ENCODE measurements at places on chromosomes 2 and 18. TPM values are rescaled to one million over a fixed set of nuclear protein-coding genes. Genes with fewer than 3 reads are reported as not detected.

- DNase-seq = no peak
These were observed 26.8 kb upstream of the RTTN start for GRCh38 chr18:70232261-70232660.

DNA sequence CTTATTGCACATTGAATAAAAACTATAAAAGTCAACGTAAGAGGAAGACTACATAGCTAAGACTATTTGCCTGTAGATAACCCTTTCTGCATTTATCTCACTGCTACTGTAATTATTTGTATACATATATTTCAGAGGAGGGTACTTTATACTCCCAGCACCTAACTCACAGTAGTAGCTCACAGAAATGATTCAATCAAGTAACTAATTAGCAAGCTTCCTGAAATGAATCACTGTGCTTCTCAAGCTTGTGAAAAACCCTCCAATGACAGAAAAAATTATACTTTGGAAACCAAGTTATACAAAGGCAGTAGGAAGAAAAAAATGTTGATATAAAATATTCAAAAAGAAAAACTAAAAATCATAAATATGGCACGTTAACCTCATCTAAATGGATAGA lies 124.9 kb downstream of the NBAS start:
- DNase-seq = no peak

- no peak for DNase-seq
These were observed 206.1 kb downstream of the ZFP36L2 start for GRCh38 chr2:43020296-43020695.

GRCh38 chr2:118013221-118013723 lies 598 bp downstream of the CCDC93 start:
- no peak for DNase-seq

- DNase-seq = no peak
These were observed 222.1 kb downstream of the ANKRD30B start for GRCh38 chr18:14970027-14970426.

DNA sequence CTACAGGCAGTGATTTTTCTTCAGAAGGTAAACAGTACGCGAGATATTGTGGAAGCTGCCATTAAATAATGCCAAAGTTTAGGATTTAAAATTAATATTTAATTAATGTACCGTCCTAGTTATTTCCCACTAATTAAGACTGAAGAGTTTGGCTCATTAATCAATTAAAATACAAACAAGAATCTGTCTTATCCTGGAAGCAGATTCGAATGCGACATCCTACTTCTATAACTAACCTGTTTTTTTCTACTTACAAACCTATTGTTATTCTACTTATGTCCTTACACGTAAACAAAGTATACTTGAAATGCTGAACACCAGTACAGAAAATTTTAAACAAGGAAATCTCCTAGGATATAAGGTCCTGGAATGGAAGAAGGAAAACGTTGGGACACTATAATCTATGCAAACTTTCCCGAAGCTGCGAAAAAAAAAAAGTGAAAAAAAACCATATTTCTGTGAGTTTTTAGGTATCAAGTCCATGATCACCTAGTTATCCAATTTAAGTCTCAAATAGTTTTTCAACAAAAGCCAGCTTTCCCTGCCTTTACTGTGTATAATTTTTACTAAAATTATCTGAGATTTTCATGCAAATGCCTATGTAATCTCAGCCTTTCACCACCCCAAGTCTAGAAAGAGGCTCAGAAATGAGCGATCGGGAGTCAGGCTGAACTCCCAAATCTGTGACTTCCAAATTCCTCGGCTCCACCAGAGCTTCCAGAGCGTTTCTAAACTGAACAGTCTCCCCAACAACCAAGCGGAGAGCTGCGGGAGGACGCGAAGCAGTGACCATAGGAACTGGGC lies 1.2 kb upstream of the C2orf15 start:
- DNase-seq = no peak

DNA sequence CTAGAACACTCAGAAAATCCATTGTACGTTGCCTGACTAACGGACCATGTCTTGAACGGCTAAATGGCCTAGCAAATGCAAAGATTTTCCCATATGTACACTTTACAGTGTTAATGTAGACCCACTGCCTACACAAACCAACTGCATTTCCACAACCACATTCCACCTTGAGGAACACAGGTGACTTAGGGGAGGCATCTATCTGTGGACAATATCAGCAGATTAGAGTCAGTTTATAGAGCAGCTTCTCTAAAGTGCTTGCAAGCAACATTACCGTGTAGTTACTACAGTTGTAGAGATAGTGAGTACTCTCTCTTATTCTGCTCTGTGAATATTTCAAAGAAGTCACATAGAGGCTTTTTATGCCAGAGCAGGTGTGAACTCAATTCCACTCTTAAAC lies 139.6 kb downstream of the TCF4 start:
- no peak for DNase-seq

- no peak for DNase-seq
These were observed 99.8 kb downstream of the TACR1 start for GRCh38 chr2:75099521-75099922.

DNA sequence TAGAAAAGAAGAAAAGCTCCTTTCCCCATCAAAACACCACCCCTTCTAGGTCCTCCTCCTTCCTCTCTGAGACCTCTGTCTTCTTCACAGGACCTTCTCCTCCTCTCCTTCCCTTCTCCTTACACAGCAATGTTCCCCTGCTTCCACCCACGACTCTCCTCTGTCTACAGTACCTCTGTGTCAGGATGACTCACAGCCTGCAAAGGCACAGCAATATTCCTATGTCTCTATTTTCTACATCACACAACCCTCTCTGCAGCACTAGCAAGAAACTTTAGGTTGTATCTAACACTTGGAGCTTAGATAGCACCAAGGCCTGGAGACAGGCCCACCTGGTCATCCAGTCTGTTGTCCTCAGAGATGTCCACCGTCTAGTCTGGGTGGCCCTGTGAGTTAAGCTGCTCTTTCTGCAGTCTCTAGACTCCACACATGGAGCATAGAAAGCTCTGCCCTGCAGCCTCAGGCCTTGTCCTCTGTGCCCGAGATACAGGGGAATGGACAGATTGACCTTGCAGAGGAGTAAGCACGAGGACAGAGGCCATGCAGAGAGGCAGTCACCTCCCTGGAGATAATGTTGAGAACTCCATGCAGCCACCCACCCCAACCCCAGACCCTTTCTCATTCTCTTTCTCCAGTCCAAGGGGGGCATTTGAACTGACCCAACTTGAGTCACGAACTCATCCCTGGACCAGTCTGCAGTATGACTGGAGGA lies 212.0 kb downstream of the TNS1 start:
- DNase-seq = no peak

GRCh38 chr2:180203972-180204371 lies 196.9 kb upstream of the CWC22 start:
- no peak for DNase-seq

- DNase-seq = no peak
These were observed 7.6 kb downstream of the PIGN start for GRCh38 chr18:62179213-62179612.

GRCh38 chr2:10300997-10301940 lies 1.4 kb upstream of the HPCAL1 start:
- DNase-seq = no peak

DNA sequence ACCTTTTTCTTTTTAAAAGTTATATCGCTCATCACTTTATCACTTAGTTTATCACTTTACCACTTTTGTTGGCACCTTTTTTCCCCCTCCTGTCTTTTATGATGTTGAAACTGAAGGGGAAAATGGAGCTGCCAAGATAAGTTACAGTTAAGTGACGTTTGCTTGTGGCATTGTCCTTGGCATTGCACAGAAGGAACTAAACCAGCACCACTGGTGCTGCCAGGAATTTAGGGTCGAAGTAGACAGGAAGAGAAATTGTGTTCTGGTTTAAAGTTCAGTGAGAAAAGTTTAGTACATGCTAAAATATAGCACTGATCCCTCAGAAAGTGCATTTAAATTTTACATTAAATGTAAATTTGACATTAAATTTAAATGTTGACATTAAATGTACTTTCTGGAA lies 49.9 kb downstream of the MYO1B start:
- DNase-seq = no peak

- no peak for DNase-seq
These were observed 357.6 kb upstream of the CWC22 start for GRCh38 chr2:180364719-180365118.

GRCh38 chr18:62807396-62807795 lies 92.1 kb downstream of the PHLPP1 start:
- no peak for DNase-seq

DNA sequence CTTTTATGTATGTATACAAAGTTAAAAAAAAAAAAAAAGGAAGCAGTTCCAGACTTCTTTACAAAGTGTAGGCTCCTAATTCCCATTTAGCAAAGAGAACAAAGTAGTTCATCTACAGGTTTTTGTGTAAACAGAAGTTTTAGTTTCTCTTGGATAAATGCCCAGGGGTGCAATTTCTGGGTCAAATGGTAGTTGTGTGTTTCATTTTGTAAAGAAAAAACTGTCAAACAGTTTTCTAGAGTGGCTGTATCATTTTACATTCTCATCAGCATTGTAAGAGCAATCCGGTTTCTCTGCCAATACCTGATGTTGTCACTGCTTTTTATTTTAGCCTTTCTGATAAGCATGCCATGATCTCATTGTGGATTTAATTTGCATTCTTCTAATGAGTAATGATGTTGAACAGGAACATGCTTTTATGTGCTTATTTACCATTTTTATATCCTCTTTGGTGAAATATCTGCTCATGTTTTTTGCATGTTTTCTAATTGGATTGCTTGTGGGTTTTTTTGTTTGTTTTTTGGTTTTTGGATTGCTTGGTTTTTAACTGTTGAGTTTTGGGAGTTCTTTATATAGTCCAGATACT lies 16.6 kb upstream of the PSME4 start:
- DNase-seq = no peak

DNA sequence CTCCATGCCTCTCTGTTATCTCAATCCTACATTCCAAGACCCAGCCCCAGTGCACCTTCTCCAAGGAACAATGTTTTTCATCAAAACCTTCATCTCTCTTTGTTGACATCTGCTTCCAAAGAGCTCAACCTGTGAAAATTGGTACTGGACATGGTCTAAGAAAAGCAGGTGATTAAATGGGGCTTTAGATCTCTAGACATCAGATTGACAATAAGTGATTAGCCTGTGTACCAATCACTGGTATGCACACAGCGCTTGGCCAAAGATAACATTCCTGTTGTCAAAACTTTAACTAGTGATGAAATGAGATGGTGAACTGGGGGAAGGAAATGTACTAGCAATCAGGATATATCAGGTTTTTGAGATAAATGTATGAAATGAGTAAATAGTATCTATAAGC lies 183.3 kb downstream of the TDRD15 start:
- DNase-seq = no peak

- DNase-seq = no peak
These were observed 35.7 kb upstream of the CABLES1 start for GRCh38 chr18:23099621-23100020.

- DNase-seq = no peak
These were observed 579 bp upstream of the EMX1 start for GRCh38 chr2:72916743-72917137.

- DNase-seq = no peak
These were observed 26.9 kb downstream of the SDC1 start for GRCh38 chr2:20198001-20198400.

GRCh38 chr2:43055086-43055912 lies 171.1 kb downstream of the ZFP36L2 start:
- no peak for DNase-seq

GRCh38 chr2:146415291-146415690 lies 1429.5 kb upstream of the ACVR2A start:
- no peak for DNase-seq

GRCh38 chr2:44205169-44205568 lies 36.5 kb downstream of the PPM1B start:
- DNase-seq = no peak

GRCh38 chr18:70085641-70086040 lies 119.8 kb downstream of the RTTN start:
- DNase-seq = no peak

DNA sequence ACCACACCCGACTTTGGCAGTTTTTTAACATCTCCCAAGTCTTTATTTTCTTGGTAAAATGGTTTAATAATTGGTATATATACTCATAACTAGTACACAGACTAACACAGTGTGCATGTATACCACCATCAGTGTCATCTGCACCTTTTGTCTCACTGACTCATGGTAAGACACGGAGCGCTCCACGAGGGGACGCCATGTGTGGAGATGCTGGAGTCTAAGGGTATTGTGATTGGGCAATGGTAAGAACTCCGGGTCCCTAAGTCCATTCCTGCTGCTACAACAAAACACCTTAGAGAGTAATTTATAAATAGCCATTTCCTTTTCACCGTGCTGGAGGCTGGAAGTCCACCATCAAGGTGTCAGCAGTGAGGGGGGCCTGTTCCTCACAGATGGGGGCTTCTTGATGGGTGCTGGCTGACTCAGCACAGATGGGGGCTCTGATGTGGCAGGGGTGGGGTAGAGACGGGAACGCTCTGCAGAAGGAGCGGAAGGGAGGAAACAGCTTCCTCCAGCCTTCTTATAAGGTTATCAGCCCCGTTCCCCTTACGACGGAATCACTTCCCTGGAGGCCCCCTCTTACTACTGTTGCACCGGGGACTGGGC lies 42.0 kb upstream of the EDAR start:
- DNase-seq = no peak

DNA sequence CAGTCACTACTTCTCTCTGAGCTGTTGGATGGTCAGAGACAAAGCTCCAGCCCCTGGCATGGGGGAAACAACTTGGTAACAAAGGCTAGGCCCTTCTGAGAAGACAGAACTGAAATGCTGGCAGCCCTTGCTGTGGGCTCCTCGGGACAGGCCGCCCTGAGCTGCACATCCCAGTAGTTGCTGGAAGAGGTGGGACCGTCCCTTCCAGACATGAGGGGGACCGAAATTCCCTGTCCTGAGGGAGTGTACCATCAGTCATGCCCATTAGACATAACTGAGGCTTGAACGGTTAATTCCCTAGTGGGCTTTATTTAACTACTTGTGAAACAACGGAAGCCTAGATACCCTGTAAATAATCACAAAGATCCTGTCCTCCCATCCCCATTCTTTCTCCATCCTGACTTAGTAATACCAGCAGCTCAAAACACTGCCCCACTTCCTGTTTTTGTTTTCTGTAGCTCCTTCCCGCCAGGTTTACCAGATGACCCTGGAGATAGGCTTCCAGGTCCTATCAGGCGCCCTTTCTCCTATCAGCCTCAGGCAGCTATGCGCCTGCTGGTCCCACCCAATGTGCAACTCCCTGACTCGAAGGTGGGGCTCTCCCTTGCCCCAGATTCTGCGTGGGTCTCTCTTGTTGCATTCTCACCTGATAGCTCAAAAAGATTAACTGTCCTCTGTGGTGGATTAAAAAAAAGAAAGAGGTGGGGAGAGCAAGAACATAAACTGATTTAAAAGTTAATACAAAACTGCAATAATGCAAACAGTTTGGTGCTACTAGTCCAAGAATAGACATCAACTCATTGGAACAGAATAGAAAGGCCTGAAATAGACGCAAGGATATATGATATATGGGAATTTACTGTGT lies 37.0 kb upstream of the NT5DC4 start:
- no peak for DNase-seq

The IL36B gene
- polyA plus RNA-seq = not detected

The MYOM1 gene
- polyA plus RNA-seq = 7.8 TPM

The GPR55 gene
- polyA plus RNA-seq = 0.24 TPM

The ELOA2 gene
- not detected for polyA plus RNA-seq

The EIF2B4 gene
- 50.9 TPM for polyA plus RNA-seq

The ABHD1 gene
- polyA plus RNA-seq = 1.3 TPM

The EML6 gene
- polyA plus RNA-seq = 16.9 TPM

The SPAG16 gene
- 73.5 TPM for polyA plus RNA-seq

The RGPD6 gene
- 35.3 TPM for polyA plus RNA-seq

The GDF7 gene
- polyA plus RNA-seq = 4.0 TPM

The STARD6 gene
- 0.20 TPM for polyA plus RNA-seq

The CNDP1 gene
- polyA plus RNA-seq = 0.75 TPM

The C1QL2 gene
- not detected for polyA plus RNA-seq

The LRRTM4 gene
- polyA plus RNA-seq = 1.8 TPM

The ACADL gene
- polyA plus RNA-seq = 18.5 TPM

All from right renal cortex interstitium (tissue), 3 donors.